ENCODE measurements at places on chromosomes 4 and X.

DNA sequence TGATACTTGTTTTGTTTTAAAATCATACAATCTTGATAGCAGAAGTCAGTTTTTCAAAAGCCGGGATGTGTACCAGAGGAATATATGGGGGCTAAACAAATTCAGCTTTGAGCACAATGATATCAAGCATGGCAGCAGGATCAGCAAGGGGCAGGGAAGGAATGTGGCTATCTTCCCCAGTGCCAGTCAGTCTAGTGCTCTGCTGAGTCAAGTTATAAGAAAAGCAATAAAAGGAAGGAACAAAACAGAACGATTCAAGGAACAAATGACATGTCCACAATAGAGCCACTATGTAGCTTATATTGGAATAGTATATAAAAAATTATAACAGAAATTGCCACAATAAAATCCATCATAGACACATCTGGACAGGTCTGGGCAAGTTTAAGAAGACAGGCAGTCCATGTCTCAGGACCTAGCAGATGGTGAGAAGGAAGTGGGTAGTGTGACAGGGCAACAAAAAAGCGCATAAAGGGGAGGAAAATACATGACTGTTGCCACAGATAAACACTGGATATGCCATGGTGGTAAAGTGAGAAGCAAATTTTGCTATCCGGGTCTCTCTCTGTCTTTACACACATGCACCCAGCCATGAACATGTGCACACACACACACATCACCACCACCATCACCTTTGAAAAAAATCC, 518.2 kb upstream of the HTR2C start:
- no peak for DNase-seq

DNA sequence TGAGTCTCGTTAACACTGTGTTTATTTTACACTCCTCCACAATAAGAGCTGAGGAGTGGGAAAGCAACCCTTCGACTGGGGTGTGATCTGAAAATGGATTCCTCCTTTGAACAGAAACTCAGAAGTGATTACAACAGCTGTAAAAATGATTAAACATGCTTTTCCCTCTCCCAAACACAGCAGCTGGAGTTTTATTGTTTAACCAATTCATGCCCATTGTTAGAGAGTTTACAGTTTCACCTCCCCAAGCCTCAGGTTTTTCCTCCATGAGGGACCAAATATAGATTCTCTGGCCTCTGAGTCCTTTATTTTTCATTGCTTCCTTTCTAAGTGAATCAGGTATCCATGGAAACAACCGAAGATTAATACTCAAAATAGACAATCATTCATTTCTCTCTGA, 263.0 kb upstream of the TAPT1 start:
- no peak for DNase-seq

DNA sequence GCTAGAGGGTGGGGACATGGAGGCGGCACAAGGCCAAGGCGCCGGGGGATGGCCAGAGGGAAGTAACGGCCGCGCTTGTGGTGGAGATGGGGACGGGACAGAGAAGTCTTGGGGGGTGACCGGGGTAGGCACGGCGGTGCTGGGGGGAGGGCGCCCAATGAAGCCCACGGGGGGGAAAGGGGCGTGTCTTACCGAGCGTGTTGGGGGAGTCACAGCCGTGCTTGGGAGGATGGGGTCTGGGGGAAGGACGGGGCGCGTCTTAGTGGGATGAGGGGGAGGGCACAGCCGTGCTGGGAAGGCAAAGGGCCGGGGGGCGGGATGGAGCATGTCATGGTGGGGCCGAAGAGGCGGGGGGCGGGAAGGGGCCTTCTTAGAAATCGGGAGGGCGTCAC, 952 bp downstream of the ARSD start:
- DNase-seq: no peak

DNA sequence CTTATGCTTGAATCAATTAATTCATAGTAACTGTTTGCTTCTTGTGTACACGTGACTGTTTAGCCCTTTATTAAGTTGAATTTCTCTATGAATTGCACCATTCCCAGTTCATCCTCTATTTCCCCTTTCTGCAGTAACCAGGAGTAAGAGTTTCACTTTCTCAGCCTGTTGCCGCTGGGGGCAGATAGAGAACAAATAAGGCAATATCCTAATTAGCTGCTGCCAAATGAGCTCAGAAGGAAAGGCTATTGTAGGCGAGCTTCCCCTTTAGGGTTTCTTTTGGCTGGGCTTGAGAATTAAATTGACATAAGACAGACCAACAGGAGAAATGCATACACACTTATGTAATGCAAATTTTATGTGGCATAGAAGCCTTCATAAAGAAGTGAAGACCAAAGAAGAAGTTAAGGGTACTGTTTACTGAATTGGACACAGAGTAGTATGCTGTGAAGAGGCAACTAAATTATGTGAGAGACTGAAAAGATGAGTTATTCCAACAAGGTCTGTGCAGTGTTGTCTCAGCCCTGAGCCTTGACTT, 1594.7 kb downstream of the TECRL start:
- no peak for DNase-seq

GRCh38 chr4:174828845-174829701, at the start of gene GLRA3:
TSS of gene GLRA3 (minus strand) at chr4:174829247. CDS start at chr4:174828811, 436 bp downstream.
- no peak for DNase-seq
